ENCODE measurements at places on chromosomes 3 and 15.

DNA sequence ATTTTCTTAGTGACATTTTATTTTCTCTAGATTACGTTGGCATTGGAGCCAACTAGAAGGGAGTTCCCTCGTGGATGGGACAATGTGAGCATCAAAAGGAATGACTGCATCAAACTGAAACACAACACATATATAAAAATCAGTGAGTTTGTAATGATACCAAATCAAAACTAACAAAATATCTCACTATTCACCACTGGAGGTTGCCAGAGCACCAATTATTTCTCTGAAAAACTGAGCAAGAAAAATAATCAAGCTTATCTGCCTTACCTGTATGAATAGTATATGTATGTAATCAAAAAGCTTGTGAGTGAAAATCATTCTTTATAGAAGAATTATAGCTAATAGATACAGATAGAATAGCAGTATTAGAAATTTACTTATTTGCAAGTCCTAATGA lies 46.8 kb upstream of the OTOL1 start:
- no peak for DNase-seq

DNA sequence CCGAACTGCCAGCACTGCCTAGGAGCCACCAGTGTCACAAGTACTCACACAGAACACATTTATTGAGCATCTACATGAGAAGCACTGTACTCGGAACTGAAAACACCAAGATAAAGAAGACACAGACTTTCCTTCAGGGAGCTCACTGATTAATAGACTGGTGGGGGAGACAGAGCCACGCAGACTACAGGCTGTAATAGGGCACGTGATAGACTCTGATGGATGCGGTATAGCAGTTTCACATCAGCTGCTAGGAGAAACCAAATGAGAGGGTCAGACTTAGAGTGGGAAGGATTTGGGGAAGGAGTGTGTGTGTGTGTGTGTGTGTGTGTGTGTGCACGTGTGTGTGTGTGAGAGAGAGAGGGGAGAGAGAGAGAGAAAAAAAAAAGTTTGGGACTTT lies 12.1 kb downstream of the EPHB1 start:
- peak; percentile 33 for DNase-seq

DNA sequence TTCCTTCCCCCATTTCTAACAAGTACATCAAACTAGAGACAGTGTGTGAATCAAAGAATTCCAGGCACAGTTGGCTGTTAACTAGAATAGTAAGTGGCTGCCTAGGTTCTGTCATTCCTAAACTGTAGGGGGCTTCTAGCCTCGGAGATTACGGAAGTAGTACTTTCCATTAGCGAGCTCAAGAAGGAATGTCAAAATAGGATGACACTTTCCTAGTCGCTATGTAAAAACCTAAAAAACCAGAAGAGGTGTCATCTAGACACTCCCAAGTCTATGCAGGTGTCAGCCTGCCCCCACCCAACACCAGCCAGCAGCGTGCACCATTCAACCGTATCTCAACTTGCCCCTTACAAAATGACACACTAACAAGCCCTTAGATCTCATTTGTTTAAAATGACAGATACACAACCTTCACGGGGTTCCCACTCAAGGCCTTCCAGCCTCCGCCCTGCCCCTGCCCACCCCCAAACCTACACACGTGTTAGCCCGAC lies 874 bp downstream of the INO80 start:
- no peak for DNase-seq

- no peak for DNase-seq
Measured at GRCh38 chr15:73751511-73751898, 1.6 kb downstream of the INSYN1 start.

- no peak for DNase-seq
Measured at GRCh38 chr3:15327941-15328340, 4.4 kb downstream of the SH3BP5 start.

DNA sequence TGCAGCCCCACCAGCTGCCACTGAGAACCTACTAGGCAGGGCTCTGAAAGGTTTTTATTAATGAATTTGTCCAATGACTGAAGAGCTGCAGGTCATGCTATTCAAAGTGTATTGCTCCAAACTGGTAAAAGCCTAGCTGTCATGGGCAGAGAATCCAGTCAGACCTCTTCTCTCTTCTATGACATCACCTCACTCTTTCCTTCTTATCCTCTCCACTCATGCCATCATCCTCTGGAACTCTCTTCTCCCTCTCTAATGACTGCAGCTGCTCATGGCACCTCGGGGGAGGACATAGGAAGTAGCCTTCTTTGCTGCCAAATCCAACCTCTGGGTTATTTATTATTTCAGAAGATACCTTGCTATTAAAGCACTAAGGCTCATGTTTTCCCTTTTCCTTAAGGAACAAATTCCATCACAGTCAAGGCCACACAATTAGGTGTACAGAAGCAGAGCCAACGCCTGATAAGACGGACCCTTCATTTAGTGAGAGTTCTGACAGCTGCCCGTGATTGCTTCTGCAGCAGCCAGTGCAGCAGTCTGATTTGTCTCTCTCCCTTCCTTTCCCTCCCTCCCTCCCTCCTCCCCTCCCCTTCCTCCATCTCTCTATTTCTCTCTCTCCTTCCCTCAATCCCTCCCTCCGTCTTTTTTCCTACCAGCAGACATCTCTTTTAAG lies 87.0 kb upstream of the ONECUT1 start:
- no peak for DNase-seq

DNA sequence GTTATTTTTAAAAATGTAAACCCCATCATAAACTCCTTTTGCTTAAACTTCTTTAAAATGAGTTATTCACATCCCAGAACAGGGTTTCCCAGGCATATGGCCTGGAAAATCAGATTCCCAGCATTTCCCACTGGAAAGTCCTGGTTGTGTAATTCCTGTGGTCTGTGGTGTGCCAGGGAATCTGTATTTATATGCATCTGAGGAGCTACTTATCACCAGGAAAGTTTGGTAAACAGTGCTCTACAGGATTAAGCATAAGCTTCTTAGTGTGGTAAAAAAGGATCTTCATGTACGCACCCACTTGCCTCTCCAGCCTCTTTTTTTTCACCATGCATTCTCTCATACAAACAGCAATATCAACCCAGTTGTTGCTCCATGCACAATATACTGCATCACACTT lies 28.2 kb downstream of the MEIS2 start:
- DNase-seq, result no peak

DNA sequence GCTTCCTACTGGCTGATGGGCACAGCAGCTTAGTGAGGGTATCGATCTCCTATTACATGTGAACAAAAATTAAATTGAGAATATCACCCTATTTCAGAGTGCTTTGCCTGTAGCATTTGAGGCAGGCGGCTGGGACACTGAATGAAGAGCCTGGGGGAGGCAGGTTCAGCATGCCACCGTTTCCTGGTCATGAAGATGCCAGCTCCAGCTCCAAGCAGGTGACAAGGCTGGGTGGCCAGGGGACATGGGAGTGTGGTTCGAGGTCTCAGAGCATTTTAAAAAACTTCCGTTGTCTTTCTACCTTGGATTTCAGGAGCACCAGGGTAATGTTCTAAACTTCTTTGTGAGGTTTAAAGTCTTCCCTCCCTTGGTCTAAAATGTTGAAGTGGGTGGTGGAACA lies 158.2 kb downstream of the RPLP1 start:
- no peak for DNase-seq

DNA sequence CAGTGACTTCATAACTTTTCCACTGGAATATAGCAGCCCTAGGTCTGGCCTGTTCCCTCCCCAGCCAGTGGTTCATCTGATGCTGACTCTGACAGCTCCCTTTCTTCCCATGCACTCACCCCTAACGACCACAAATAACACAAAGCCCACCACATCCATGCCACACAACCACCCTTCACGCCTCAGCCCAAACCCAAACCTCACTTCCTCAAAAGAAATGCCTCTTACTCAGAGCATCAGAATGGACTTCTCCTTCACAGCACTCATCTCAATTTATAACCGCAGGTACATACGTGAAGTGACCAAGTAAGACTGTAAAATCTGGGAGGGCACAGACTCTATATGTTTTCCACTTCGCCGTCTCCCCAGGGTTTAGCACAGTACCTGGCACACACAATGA lies 1.1 kb downstream of the RBSN start:
- DNase-seq, result no peak

DNA sequence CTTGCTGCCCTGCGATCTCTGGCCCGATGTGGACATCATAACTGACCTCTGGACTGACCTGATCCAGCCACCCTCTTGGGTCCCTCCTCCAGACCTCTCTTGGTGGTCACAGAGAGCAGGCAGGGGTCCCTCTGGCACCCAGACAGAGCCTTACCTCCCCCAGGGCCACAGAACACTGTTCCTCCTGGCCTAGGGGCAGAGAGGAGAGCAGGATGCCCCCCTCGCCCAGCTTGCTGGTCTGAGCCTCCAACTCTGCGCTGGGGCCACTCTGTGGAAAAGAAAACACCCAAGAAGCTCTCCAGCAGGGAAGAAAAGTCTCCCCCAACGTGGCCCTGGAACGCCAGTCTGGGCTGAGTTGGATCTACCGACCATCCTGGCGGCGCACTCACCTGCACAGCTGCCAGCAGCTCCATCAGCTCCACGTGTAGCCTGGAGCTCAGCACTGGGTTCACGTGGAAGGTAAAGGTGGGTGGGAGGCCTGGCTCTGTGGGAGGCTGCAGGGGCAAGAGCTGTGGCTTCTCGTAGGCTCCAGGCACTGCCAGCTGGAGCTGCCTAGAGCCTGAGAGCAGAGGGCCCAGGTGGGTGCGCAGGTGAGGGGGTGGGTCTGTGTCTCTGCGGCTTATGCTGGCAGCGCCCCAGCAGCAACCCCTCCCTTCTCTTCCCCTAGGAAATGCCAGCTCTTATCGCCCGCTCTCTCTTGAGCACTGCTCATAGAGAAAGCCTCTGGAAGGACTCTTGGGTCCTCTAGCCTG lies 6.0 kb downstream of the PLA2G4F start:
- peak; percentile 69 for DNase-seq

DNA sequence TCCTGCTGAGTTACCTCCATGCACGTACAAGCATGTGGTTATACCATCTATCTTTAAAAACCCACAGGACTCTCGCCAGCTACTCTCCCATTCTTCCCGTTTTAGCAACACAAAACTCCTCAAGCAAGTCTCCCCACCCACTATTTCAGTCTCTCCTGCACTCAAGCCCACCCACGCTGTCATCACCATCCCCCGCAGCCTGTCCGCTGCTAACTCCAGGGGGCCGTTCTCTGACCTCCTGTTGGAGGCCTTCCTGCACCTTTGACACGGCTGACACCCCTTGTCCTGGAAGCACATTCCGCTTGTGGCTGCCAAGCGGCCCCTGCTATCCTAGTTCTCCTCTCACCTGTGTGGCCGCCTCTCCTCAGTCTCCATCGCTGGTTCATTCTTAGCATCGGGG lies 7.5 kb upstream of the PCSK6 start:
- DNase-seq, result no peak

DNA sequence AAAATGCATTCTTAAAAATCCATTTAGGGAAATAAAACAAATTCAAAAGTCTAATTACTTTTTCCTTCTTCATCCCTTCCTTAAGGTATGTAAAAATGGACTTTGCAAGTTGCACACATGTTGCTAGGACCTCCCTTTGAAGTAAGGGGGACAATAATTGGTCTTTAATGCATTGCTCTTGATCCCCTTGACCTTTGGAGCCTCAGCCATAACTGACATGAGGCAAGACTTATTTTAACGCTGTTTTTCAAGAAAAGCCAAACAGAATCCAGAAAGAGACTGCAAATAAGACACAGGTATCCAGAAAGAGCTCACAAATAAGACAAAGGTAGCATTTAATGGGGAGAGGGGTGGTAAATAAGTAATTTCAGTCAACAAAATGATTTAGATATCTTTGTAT lies 301.4 kb downstream of the ULK4 start:
- no peak for DNase-seq

DNA sequence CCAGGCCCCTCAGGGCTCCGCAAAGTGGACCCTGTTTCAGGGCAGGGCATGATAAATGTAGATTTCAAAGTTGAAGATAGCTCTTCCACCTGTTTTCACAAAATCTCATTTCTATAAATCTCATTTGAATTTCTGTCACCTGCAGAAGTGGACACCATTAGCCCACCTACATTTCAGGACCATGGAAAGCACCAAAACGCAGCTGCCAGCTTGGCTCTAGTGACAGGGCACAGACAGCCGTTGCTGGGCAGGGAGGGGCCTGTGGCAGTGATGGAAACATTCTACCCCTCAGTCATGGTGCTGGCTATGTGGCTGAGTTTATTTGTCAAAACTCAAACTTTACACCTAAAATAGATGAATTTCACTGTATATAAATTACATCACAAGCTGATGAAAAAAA lies 40.4 kb downstream of the PRR23E start:
- DNase-seq, result no peak

DNA sequence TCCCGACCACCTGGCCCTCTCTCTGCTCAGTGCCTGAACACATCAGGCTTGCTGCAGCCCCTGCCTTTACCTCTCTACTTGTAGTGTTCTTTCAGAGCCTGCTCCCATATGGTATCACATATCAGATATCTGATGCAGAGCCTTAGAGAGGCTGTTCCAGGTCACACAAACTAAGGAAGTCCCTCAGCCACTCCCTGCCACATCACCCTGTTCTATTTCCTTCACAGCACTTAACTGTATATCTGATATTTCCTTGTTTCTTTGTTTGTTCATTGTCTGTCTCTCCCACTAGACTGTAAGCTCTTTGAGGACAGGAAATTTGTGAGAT lies 976 bp upstream of the ALDH1L1 start:
- DNase-seq, result no peak

DNA sequence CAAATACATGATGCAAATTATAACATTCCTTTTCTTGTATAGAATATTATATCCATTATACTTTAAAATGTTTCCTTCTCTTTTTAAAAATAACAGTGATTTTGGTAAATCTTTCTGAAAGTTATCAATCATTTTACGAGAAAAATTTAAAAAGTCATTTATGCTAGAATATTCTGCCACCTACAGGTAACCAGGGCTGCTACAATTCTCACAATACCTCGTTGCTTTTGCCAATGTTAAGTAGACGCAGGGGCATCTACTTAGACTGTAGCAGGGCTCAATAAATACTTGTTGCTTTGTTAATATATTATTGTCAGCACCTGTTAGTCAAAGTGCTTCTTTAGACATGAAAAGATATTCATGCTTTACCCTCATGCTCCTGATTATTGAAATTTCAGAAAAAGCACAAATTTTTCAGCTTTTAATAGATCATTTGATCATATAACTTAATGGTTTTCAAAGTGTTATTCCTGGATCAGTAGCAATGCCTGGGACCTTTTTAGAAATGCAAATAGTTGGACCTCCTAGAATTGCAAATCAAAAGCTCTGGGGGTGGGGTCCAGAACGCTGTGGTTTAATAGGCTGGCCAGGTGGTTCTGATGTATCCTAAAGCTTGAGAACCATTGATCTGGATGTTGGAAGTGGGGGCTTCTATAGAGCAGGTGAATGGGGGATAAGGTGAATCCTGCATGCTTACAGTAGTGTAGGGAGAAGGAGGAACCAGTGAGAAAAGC lies 223.6 kb upstream of the PDZRN3 start:
- no peak for DNase-seq

GRCh38 chr3:84744130-84744529 lies 214.7 kb upstream of the CADM2 start:
- no peak for DNase-seq

GRCh38 chr3:191372122-191372521 lies 41.8 kb upstream of the UTS2B start:
- DNase-seq, result no peak

GRCh38 chr15:62109982-62110851 lies 43.4 kb downstream of the C2CD4A start:
- no peak for DNase-seq

Data from mesenteric fat pad (tissue), 1 donor.